Caudate nucleus (tissue), 63 donors: ENCODE measurements at places on chromosomes 16 and 17.

- no peak for DNase-seq
Observed at GRCh38 chr17:8397636-8398035, at the start of gene RNF222. TSS of gene RNF222 (minus strand) at chr17:8397827. CDS start at chr17:8393461, 4,366 bp downstream.

DNA sequence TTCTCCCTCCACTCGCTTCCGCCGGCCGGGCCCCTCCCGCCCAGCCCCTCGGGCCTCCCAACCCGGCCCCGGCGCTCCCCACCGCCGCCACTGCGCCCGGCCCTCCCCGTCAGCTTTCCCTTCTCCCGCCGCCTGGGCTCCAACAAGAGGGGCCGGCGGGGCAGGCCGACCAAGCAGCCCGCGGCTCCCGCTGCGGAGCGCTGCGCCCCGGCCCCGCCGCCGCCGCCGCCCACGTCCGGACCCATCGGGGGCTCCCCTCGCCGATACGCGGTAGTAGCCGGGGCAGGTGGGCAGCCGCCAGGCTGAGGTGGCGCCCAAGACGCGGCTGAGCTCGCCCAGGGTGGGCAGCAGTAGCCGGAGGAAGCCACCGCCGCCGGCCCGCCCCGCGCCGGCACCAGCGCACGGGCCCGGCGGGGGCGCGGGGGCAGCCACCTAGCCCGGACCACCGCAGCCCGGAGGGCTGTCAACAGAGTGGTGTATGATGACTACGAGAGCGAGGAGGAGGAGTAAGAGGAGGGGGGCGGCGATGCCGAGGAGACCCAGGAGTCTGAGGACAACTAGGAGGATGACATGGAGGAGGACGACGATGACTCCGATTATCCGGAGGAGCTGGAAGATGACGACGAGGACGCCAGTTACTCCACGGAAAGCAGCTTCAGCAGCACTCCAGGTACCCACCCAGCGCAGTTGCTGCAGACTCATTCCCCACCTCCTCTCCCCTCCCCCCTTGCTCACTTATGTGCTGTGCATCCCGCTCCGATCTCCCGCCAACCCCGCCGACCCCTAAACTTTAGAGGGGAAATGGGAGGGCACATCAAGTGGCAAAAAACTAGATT, 498 bp downstream of the LRRC37B start:
- DNase-seq = peak; percentile 52

- no peak for DNase-seq
Observed at GRCh38 chr16:85258629-85259028, 146.4 kb upstream of the CIBAR2 start.

GRCh38 chr16:86059253-86060171, 160.6 kb downstream of the IRF8 start:
- DNase-seq = no peak

GRCh38 chr16:22648141-22648540, 137.4 kb downstream of the NPIPB5 start:
- no peak for DNase-seq

DNA sequence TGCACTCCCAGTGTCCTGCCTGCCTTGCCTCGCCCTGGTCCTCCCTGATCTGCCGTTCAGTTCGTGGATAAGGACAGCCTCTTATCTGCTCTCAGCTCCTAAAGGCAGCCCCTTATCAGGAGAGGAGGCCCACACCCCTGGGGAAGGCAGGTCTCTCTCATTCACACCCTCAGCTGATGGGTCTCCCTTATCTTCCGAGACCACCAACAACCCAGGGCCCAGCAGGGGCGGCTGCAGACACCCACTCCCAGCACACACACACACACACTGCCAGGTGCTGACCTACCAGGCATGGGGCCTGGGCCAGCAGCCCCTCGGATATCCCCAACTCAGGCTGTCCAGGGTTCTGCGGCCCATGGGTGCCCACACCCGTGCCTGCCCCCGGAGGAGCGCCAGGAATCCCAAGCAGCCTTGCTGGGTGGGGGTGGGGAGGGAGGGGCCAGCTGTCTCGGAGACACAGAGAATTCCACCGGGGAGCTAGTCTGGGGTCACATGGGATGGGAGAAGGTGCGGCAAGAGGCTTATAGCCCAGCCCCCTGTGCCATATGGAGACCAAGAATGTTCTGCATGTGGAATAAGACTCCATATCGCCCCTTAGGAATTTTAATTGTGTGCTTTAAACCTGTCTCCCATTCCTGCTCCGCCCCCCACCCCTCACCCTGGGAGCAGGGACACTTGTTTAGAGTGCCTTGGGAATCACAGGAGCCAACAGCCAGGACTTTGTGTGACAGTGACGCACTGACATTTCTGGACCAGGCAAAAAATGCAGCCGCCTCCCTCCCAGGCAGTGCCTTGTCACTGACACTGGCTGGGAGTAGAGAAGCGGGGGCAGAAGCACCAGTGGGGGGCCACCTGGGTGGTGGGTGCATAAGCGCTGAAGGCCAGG, 41.9 kb upstream of the EMP2 start:
- no peak for DNase-seq

DNA sequence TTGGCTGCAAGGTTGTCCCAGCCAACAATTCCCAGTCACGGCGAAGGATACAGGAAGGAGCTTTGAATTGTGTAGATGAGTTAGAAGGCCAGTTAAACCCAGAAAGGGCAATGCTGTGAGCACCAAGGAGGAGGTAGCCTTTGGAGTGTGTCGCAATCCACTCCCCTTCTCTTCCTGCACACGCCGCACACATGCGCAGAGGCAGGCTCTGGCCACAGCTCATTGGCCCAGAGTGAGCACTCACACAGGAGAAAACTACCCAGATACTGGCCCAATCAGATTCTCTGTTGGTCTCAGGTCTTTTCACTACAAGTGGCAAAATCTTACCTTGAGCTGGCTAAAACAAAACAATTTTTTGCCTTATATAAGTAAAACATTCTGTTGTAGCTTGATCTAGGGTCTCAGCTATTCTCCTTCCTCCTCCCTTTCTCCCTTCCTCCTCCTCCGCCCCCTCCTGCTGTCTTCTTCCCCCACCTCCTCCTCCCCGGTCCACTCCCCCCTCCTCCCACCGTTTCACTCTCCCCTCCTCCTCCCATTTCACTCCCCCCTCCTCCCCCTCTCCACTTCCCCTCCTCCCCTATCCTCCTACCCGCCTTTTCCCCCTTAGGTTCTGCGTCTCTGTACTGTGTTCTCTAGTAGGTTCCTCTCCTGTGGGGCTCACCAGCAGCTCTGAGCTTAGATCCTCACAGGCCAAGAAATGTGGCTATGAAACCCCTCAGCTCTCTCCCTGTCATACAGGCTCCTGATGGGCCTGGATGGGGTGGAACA, 344.9 kb downstream of the CPPED1 start:
- DNase-seq = no peak

GRCh38 chr16:1450218-1450617, 5.9 kb upstream of the CCDC154 start:
- DNase-seq = no peak
